NCI-H1105 treated with DMSO at 0.1 percent for 48 hours (cell line): ENCODE measurements at places on chromosomes 11 and 22.
A peak's percentile ranks its signal among the peaks of the same experiment; 100 is the strongest.

GRCh38 chr11:76854709-76855108 is 6.0 kb upstream of the ACER3 start:
- DNase-seq = no peak

- DNase-seq = no peak
Observed at GRCh38 chr11:59076876-59077571, 9.1 kb upstream of the GLYATL1B start.

DNA sequence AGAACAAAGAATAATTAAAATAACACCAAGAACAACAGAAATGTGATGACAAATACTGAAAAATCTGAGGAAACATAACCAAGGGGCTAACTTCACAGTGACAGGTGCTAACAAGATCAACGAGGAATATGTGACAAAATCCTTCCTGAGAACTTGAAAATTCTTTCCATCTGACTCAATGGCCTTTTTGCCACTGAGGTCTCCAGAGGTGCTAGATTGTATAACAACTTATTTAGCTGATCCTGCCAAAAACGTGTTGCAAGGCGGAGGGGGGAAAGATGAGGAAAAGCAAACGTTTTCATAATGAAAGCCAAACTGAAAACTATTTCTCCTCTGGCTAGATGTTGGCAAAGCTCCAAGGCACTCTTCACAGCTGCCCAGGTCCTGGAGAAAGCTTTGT is 364.5 kb downstream of the NTM start:
- DNase-seq = peak; percentile 81

DNA sequence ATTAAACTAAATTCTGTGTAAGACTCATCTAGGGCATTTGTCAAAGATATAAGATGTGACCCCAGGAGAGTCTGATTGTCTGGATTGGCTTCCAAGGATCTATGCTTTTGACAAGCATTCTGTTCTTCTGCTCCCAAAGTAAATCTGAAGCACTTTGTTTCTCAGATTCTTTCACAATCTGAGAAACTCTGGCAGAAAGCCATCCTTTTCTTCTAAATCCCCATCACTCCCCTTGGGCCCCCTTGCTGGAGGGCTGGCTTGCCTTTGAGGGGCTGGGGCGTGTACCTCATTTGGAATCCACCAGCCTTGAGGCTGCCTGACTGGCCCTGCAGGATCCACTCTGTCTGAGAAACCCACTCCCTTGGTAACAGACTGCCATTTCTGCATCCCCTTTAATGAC is 173.5 kb upstream of the CTSC start:
- no peak for DNase-seq

DNA sequence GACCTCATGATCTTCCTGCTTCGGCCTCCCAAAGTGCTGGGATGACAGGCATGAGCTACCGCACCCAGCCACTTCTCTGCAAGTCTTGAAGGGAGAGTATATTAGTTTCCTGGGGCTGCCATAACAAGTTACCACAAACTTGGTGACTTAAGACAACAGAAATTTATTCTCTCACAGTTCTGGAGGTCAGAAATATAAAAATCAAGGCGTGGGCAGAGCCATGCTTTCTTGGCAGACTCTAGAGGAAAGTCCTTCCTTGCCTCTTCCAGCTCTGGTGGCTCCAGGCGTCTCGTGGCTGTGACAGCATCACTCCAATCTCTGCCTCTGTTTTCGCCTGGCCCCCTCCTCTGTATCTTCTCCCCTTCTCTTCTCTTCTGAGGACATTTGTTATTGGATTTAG is 110.2 kb upstream of the NAV2 start:
- DNase-seq = no peak

- DNase-seq = no peak
Observed at GRCh38 chr11:73215191-73216134, 2.6 kb upstream of the P2RY2 start.

- DNase-seq = no peak
Observed at GRCh38 chr11:116929414-116930090, 92.1 kb upstream of the APOA1 start.

- DNase-seq = peak; percentile 79
Observed at GRCh38 chr11:554428-555226, 5.9 kb downstream of the LMNTD2 start.

GRCh38 chr11:14144934-14145333 is 182.4 kb downstream of the SPON1 start:
- DNase-seq = no peak

DNA sequence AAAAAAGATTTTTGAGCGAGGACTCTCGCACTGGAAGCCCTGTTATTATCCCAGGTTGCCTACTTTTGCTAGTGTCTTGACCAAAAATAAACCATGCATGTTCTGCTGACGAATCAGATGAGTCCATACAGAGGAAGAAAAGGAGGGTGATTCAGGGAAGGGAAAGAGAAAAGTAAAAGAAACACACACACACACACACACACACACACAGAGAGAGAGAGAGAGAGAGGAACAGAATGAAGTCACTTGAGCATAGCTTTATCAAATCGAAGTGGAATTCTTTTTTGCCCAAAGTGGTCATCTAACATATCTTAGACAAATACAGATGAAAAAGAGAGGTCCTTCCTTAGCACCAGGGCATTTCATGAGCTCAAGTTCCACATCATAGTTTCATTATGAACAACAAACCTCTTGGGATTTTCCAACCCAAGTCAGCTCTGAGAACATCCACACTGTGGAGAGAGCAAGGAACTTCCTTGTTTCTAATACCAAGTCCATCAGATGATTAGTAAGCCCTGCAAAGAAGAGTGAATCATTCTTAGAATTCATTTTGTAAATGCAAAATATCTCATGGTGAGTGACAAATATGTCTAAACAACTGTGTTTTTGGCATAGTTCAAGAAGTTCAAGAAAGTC is 7.7 kb upstream of the MMP12 start:
- DNase-seq = no peak

GRCh38 chr22:20580179-20580578 is 72.8 kb downstream of the MED15 start:
- no peak for DNase-seq

- DNase-seq = no peak
Observed at GRCh38 chr11:104525416-104525815, 361.5 kb upstream of the PDGFD start.

GRCh38 chr11:1782831-1783724 is 19.4 kb upstream of the CTSD start:
- DNase-seq = no peak

- no peak for DNase-seq
Observed at GRCh38 chr22:24926849-24927579, 19.5 kb downstream of the LHFPL7 start.

GRCh38 chr11:119742263-119742861 is 13.4 kb upstream of the NECTIN1 start:
- DNase-seq = no peak

DNA sequence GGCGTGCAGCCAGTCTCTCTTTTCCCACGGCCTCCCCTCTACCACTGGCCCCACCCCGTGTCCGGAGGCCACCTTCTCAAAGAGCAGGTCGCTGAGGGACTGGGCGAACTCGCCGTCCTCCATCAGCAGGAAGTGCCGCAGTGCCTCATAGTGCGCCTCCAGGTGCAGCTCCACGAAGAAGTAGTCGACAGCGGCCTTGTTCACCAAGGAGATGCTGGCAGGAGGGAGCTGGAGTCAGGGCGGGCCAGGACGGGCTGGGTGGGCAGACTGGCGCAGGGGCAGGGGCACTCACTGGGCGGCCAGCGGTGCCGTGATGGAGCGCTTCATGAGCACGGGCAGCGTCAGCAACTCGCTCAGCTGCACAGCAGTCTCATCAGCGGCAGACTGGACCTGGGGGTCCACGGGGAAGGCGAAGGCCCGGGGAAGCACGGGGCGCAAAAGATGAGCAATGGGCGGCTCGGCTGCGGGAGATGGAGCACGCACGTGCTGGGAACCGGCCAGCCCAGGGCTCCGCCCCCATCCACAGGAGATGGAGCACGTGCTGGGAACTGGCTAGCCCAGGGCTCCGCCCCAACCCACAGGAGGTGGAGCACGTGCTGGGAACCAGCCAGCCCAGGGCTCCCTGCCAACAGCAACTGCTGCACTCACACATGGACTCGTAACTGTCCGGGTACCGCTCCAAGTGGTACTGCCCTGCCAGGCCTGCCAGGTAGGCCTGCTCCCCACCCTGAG is 18.4 kb downstream of the SELENOO start:
- DNase-seq = peak; percentile 67

DNA sequence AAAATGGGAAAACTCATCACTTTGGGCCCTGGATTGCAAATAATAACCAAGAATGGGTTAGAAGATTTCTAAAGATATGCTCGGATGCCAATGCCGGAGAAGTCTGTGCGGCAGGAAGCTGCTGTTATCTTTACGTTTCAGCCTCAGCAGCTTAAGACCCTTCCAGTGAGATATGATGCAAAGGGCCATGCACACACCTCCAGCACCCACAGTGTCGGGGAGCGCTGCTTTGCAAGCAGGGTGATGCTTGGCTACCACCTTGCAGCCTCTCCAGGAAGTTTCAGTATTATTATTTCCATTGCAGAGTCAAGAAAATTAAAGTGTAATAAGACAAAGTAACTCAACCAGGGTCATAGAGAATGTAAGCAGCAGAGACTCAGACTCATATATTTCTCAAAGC is 37.3 kb downstream of the LARGE1 start:
- no peak for DNase-seq

- DNase-seq = peak; percentile 74
Observed at GRCh38 chr22:35622191-35622913, 5.2 kb upstream of the MB start.

- DNase-seq = no peak
Observed at GRCh38 chr11:118913411-118914125, 12.2 kb downstream of the BCL9L start.

DNA sequence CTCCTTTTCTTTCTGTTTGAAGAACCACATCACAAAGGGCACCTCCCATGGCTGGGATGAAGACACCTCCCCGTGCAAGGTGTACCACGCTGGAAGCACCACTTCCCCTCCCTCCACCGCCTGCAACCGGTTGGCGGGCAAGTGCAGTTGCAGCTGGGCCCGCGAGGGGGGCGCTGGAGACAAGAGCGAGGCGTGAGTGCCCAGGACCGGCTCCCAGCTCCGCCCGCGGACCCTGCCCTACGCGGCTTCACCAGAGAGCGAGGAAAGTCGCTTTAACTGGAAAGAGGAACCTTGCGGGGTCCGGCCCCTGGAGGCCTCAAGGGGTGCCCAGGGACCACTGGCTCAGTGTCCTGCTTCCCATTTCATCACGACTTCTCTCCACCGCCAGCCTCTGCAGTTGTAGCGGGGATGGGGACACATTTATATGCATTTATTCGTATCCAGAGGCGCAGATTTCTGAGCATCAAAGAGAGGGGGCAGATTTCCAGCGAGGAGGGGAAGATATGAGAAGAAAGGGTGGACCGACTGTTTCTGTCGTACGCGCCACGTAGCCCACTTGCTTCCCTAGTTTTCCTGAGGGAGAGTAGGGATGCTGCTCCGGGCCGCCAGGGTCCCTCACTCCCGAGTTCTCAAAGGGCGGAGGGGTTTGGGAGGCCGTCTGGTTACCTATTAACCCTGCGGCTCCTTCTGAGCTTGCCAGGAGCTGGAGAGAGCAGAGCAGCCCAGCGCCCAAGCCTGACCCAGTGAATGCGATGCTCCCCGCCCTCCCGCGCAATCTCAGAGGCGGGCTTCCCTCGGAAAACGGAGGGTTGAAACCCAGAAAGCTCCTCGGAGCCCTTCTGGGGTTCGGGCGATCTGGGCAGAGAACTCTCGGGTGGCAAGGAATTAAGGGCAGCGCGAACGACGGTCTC is 3.5 kb downstream of the ESAM start:
- DNase-seq = peak; percentile 61

GRCh38 chr22:49701380-49702067 is 126.1 kb downstream of the BRD1 start:
- DNase-seq = no peak

DNA sequence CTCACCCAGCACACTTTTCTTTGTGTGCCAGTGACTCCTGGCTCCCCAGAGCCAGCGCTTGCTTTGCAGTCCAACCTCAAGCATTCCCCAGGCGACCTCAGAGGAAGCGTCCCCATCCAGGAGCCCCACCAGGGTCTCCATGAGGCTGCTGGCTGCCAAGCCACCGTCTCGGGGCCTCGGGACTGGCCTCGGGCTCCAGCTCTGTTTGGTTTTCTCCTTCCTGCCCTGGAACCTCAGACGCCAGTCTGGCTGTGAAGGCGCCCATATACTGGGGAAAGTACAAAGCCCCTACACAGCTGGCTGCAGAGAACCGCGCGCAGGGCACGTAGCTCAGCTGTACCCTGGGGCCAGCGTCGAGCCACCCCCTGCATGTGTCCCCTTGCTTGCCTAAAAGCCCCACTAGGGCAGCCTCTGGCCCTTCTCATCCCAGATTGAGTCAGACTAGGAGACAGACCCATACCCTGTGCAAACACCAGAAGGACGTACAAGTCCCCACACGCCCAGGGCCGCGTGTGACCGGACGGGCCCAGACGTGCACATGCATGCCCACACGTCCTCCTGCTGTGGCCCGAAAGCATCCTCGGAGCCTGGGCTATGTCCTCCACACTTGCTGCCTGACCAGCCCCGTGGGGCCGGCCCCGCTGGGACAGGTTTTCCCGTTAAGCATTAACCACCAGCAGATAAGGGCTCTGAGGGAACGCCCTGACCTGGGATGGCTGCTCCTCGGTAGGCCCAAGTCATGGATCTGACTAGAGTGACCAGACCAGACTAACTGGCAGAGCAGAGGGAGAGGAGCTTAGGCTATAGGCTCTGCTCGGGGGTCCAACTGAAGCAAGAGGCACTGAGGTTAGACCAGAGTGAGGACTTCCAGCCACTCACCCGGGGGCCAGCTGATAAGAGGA is 4.2 kb upstream of the SYT8 start:
- peak; percentile 53 for DNase-seq

GRCh38 chr11:125455851-125456250 is 40.2 kb downstream of the FEZ1 start:
- no peak for DNase-seq
